Hematopoietic multipotent progenitor cell treated with erythropoietin and hydrocortisone succinate and interleukin-3 and kit ligand, for 15 days (in vitro differentiated cells): ENCODE measurements at places on chromosomes 7 and 10.

GRCh38 chr10:90175161-90175681 is 473.8 kb downstream of the KIF20B start:
- no peak for DNase-seq

GRCh38 chr7:70778585-70778984 is 353.4 kb upstream of the GALNT17 start:
- DNase-seq, result no peak

DNA sequence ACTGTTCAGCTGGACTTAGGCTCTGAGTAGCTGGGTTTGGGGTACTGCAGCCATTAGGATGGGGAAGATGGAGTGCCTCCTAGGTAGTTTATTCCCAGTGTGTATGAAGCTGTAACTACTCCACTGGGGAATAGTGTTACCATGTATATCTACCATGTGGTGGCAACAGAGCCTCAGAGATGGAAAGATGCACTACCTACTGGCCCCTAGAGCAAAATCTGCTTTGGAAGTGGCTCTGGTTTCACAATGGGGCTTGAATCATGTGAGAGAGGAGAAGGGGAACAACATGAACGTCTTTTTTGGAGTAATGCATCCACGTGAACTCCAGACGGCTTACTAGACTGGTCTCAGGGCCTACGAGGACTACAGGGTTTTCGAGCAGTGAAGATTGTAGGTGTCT is 167.3 kb downstream of the CALCR start:
- no peak for DNase-seq

GRCh38 chr7:37390114-37390513 is 58.5 kb downstream of the ELMO1 start:
- DNase-seq, result no peak

- no peak for DNase-seq
Measured at GRCh38 chr10:49297818-49298670, 926 bp upstream of the C10orf71 start.

DNA sequence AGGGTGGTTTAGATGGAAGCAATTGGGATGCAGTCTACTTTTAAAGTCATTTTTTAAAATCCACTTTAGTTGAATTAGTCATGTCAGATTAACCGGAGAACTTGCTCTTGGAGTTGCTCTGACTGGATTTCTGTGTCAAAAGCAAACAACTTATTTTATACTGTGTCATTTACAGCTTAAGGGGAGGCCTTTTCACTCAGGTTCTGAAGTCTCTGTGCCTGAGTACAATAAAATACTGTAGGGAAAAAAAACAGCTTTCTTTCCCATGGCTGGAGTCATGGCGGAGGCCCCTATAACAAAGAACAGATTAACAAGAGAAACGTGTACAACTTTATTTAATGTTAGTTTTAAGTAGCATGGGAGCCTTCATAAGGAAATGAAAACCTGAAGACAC is 39.2 kb upstream of the MSRB2 start:
- no peak for DNase-seq

DNA sequence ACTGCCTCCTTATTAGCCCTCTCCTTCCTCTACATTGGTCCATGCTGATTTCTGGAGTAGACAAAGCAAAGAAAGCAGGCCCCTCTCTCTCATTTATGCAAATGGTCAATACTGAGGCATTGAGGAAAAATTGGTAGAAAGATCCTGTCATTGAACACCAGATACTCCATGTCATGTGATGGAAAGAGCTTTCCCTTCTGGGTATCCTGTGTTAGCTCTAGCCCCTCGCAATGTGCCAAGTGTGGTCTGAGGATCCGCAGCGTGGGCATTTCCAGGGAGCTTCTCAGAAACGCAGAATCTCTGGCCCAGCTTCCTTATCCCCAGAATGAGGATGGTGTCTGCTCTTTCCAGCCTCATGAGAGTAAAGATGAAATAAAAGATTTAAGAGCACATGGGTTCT is 159.1 kb downstream of the CREB5 start:
- no peak for DNase-seq

- DNase-seq, result no peak
Measured at GRCh38 chr10:74558403-74558802, 268.0 kb upstream of the KAT6B start.

DNA sequence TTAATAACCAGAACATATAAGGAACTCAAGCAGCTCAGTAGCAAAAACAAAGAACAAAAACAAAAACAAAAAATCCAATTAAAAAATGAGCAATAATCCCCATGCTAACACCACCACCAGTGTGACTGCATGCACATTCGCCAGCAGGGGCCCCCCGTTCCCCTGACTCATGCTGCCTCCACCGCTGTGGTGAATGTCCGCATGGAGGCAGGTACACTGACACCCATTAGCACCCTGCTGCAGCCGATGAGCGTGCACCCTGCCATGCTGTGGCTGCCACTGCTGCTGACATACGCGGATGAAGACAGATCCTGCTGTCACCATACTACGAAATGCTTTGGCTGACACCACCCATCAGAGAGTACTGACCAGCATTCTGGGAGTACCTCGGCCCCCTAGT is 321.6 kb upstream of the LRRTM3 start:
- DNase-seq, result no peak

- DNase-seq, result no peak
Measured at GRCh38 chr7:79317728-79318127, 135.7 kb downstream of the MAGI2 start.

- DNase-seq, result no peak
Measured at GRCh38 chr7:105805447-105806019, 70.9 kb downstream of the ATXN7L1 start.

DNA sequence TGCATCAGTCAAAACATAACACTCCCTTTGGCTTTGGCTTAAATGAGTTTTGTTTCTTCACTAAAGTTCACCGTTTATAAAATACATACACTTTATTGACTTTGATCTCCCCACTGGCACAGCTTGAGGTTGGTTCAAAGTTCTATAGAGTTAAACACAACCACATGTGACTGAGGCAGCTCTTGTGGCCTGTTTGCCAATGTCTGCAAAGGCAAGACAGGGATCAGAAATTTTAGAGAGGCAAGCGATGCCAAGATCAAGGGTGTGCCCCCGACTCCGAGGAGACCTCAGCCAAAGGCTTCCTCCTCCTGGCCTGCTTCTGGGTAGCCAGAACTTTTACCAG is 129.8 kb upstream of the JCAD start:
- no peak for DNase-seq

DNA sequence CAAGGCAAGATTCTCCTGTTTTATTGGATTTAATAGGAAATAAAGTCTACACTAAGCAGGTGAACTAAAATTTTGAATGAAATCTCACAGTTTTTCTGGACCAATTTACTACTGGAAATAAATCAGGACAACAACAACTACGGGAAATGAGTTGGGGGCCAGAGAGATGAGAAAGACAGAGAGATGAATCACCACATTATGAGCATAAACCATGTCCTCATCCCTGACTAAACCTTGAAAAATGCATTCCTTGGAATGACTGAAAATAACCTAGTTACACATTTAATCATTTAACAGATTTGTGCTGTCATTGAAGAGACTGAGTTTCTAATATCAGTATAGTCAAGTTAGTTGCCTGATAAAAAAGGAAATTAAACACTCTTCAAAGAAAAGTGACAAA is 608.4 kb upstream of the KCND2 start:
- no peak for DNase-seq

DNA sequence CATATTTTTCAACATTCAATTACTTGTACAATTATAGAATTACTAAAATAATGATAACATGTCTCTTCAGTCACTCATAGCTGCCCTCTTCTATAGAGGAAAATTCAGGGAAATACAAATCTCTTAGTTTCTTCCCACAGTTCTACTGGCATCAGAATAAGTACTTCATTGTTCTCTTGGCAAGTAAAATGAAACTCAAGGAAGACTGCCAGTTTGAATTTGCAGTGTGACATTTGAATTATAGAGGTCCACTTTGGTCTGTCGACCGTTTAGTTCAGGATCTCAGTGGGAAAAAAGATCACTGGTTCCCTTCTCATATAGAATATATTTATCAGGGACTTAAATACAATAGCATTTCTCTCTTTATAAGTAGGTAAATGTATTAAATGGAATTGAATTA is 114.5 kb downstream of the PON1 start:
- DNase-seq, result no peak

- DNase-seq, result no peak
Measured at GRCh38 chr10:60798031-60798430, 19.8 kb downstream of the CDK1 start.

DNA sequence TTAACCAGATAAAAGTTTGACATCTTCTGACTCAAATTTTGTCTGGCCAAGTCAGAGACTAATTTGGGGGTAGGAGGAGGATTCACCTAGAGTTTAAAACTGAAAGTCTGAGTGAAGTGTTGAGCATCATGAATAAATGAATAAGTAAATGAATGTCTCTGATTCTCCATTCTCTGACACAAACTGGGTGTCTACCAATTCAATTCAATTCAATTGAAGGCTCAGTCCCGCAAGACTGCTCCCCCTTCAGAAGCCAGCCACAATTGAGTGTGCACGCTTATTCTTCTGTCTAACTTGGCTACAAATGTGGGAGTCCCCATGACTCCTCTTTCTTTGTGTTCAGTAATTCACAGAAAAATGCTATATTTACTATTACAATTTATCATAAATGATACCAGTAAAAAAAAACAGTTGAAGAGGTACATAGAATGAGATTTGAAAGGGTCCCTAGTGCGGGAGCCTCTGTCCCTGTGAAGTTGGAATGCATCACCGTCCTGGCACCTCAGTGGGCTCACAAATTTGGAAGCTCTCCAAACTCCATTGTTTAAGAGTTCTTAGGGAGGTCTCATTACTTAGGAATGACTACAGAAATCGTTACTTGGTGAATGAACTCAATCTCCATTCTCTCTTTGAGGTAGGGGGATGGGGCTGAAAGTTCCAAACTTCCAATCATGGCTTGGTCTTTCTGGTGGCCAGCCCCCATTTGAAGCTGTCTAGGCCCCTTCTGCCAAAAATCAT is 243.7 kb upstream of the PHYHIPL start:
- DNase-seq, result no peak

DNA sequence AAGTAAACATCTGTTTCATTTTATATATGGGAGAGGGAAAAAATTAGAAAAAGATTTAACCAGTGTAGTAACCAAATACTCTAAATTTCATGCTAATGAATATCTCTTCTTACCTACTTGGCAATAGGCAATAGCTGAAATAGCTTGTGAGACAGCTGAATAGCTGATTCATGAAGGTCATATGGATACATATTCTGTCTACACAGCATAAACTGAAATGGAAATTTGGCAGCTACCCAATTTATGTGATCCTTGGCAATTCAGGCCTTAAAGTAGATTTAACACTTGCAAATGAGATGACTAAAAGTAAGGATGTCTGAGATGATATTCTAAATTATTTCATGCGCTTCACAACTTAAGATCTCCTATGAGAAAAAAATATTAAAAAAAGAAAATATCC is 261.2 kb upstream of the SEMA3A start:
- no peak for DNase-seq

DNA sequence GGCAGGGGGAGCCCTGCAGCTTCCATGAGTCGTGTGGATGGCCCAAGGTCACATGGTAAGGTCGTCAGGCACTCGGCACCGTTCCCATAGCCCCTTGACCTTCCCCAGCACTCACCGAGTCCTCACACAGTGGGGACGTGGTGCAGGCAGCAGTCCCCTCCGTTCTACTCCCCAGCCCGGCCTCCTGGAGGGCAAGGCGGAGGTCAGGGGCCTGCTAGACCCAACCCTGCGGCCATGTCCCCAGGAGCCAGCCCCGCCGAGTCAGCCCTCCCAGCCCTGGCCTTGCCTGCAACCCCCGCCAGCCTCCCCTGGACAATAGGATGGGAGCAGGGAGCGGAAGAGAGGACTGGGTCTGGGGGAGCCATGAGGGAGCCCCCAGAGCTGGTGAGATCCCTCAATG is 65.2 kb downstream of the ELFN1 start:
- no peak for DNase-seq

DNA sequence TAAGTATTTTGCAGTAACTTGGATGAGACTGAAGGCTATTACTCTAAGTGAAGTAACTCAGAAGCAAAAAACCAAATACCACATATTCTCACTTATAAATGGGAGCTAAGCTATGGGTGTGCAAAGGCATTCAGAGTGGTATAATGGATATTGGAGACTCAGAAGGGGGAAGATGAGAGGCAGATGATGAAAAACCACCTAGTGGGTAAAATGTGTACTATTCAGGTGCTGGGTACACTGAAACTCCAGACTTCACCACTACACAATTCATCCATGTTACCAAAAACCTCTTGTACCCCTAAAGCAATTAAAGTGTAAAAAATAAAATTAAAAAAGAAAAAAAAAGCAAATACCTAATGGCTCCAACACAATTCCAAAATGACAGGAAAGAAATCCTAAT is 351.7 kb downstream of the NXPH1 start:
- DNase-seq, result no peak

DNA sequence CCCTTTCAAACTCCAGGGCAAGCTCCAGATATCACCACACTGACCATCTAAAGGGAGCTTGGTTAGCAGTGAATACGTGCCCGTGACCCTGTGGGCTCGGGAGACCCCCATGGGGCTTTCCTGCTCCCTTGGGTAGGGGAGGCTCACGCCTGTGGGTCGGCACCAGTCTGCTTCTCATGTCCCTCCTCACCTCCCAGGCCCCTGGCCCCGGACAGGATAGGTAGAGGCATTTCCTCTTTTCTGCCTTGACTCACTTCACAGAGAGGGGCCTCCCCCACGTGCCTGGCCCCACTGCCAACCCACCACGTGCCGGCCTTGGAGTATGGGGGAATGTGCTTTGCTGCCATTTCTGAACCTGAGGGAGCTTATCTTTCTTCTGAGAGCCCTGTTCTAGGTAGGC is 131.3 kb upstream of the FAM20C start:
- DNase-seq, result no peak

GRCh38 chr7:145263886-145264285 is 428.0 kb upstream of the TPK1 start:
- DNase-seq, result no peak

GRCh38 chr7:150959739-150960734 is 18.1 kb downstream of the KCNH2 start:
- peak; percentile 91 for DNase-seq

- peak; percentile 39 for DNase-seq
Measured at GRCh38 chr10:11165591-11166543, 148.2 kb downstream of the CELF2 start.

DNA sequence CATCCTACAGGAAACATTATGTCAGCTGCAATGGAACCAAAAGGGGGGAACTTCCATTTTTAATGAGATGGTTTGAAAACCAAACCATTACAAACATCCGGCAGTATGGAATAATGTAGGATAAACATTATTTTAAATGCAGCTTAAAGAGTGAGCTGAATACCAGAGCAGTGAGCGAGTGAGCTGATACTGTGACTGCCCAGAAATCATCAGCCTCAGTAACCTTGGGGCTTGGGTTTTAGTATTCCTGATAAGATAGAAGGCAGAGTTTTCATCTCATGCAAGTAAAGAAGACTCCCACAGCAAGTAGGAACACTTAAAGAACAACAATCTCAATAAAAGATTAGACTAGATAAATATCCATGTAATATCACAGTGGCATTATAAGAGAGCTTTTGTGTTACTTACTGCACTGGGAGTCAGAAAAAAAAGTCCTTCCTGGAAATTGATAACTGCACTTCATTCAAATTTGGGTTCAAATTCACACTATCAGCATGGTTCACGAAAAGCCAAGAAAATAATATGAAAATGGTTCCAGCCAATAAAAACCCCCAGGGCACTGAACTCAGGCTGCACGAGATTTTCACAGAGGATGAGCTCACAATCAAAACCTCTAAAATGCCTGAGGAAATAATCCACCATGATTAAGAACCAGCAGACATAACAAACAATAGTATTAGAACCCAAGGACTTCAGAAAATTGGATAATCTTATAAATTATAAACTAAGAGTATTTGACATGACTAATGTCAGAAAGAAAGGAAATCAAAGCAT is 115.7 kb downstream of the MTPAP start:
- DNase-seq, result no peak

- DNase-seq, result no peak
Measured at GRCh38 chr10:89256340-89256739, 4.8 kb upstream of the LIPA start.

- DNase-seq, result no peak
Measured at GRCh38 chr10:124694481-124695220, 49.5 kb downstream of the FAM53B start.
